Activated naive CD4-positive, alpha-beta T cell treated with anti-CD3 and anti-CD28 coated beads, Interleukin-2, amount 10 ng/mL, durations not matched to agents 7 days and 5 days (primary cell): ENCODE measurements at places on chromosomes 3 and 15.

DNA sequence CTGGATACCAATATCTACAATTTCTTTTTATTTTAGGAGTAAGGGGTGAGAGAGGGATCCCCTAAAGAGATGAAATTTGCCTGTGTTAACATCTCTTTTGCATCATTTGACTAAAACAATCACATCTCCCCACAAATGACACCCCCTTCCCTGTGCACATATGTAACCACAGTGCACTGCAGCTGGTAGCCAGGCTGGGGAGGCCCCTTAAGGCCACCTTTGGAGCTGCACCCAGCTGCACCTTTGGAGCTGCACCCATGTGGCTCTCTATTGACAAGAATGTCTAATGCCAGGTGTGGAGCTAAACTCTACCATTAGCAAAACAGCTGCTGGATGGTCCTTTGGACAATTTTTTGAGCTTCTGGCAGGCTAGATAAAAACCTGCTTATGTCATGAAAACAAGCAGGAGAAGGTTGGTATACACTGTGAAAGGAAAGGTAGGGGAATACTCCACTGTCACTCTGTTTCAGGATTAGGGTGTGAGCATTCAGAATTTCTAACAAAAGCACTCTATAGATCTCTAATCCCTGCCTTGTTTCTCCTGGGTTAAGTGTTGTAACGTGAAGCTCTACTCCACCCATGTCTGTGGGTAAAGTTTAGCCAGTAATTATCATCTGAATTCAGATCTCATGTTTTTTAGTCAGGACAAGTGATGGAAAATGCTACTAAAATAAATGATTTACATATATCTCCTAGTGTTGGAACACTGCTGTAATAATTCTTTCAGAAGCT, 52.1 kb downstream of the TFG start:
- DNase-seq: peak; percentile 37
- peaks cover 6% of the 10 kb centered on the region for H3K36me3 ChIP-seq
- no peak overlapping the region for H3K4me3 ChIP-seq
- H3K27me3 ChIP-seq: no peaks in the 10 kb centered on the region
- peaks cover 17% of the 10 kb centered on the region for H3K4me1 ChIP-seq
- H3K27ac ChIP-seq: no peak overlapping the region

DNA sequence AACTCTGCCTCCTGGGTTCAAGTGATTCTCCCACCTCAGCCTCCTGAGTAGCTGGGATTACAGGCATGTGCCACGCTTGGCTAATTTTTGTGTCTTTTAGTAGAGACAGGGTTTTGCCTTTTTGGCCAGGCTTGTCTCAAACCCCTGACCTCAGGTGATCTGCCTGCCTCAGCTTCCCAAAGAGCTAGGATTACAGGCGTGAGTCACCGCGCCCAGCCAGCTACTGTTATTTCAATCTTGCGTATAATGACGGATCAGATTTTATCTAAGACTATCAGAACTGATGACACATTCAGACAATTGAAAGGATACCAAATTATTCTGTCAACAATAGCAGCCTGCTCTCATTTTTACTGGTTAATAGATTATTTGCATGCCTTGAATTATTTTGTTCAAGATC, 612.2 kb downstream of the ZIC1 start:
- no peaks in the 10 kb centered on the region for H3K4me1 ChIP-seq
- H3K27me3 ChIP-seq: no peaks in the 10 kb centered on the region
- no peak overlapping the region for H3K4me3 ChIP-seq
- DNase-seq: no peak
- no peaks in the 10 kb centered on the region for H3K36me3 ChIP-seq
- no peak overlapping the region for H3K27ac ChIP-seq

- H3K27ac ChIP-seq: no peak overlapping the region
- H3K4me1 ChIP-seq: peaks cover 4% of the 10 kb centered on the region
- no peaks in the 10 kb centered on the region for H3K36me3 ChIP-seq
- peaks cover 34% of the 10 kb centered on the region for H3K27me3 ChIP-seq
- no peak for DNase-seq
- no peak overlapping the region for H3K4me3 ChIP-seq
These were observed 7.9 kb downstream of the ATP2B2 start for GRCh38 chr3:10497439-10497838.

DNA sequence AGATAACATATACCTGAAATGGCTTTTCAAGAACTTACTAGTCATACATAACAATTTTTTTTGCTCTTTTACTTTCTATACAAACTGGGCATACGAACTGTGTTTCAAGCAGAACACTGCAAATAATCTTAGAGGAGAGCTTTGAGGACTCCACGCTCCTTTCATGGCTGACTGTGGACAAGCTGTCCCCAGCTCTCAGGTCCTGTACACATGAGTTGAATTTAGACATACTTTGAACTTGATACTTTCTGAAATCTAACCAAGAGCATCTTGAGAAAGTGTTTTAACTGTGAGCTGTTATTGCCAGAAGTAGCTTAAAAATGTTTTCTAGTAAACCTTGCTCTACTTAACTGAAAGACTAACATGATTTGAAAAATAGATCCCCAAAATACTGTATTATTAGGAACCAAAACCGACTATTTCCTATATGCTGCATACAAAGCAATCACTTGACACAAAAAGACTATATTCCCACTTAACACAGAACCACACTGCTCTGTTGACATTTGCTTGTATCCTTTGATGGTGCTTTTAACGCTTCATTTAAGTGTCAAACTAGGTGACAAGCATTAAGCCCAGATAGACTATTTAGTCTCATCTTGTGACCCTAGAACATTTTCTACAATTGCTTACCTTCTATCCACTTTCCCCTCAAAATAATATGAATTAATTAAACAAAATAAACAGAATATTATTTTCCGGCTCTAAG, 755.8 kb downstream of the ROBO1 start:
- H3K27ac ChIP-seq: no peak overlapping the region
- no peaks in the 10 kb centered on the region for H3K4me1 ChIP-seq
- no peak overlapping the region for H3K4me3 ChIP-seq
- H3K36me3 ChIP-seq: no peaks in the 10 kb centered on the region

GRCh38 chr15:28915935-28916334, 30.2 kb downstream of the APBA2 start:
- H3K4me3 ChIP-seq: no peak overlapping the region
- peaks cover 3% of the 10 kb centered on the region for H3K36me3 ChIP-seq
- peaks cover 3% of the 10 kb centered on the region for H3K27me3 ChIP-seq

DNA sequence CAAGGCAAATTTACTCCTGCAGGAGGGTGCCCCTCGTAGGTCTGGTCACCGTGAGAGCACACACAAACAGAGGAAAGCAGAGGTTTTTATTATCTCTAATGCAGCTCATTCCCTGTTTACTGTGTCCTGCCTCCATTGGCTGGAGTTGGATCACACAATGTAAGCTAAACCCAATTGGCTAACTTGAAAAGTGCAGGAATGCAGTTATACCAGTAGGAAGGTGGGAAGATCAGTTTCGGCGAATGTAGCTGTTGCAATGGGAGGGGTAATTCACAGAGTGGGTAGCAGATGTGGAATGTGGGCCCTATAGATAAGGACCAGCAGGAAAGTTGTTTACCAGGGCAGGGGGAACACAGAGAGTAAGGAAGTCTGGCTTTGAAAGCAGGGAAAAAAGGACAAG, 42.5 kb upstream of the NPAP1 start:
- no peaks in the 10 kb centered on the region for H3K4me1 ChIP-seq
- no peak overlapping the region for H3K4me3 ChIP-seq
- H3K27ac ChIP-seq: no peak overlapping the region
- H3K36me3 ChIP-seq: no peaks in the 10 kb centered on the region

GRCh38 chr15:89627256-89627970, 27.9 kb downstream of the KIF7 start:
- H3K4me3 ChIP-seq: no peak overlapping the region
- H3K4me1 ChIP-seq: no peaks in the 10 kb centered on the region
- H3K27ac ChIP-seq: no peak overlapping the region
- peaks cover 64% of the 10 kb centered on the region for H3K36me3 ChIP-seq
- DNase-seq: no peak
- no peaks in the 10 kb centered on the region for H3K27me3 ChIP-seq

- no peak overlapping the region for H3K27ac ChIP-seq
- no peak overlapping the region for H3K4me3 ChIP-seq
- peaks cover 54% of the 10 kb centered on the region for H3K36me3 ChIP-seq
- no peaks in the 10 kb centered on the region for H3K4me1 ChIP-seq
These were observed 33.6 kb downstream of the INTS14 start for GRCh38 chr15:65577129-65577996.

- DNase-seq: no peak
- H3K36me3 ChIP-seq: peaks cover under 1% of the 10 kb centered on the region
- no peaks in the 10 kb centered on the region for H3K4me1 ChIP-seq
- no peak overlapping the region for H3K4me3 ChIP-seq
- no peaks in the 10 kb centered on the region for H3K27me3 ChIP-seq
- no peak overlapping the region for H3K27ac ChIP-seq
These were observed 118.6 kb downstream of the PGPEP1L start for GRCh38 chr15:98888820-98889479.

DNA sequence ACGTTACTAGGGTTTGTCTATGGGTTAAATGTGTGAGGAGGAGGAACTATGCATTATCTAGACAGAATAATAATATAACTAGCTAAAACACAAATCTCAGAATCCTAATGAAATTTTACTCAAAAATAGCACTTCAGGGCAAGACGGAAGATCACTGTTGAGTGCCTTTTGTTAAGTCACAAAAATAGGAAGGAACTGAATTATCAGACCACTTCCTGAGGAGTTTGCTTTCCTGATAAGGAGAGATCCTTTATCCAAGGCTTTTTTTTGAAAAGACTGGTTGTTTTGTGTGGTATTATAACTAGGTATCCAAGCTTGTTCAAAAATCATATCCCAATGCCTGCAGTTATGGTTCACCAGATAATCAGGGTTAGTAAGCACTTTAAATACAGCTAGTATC, 34.6 kb downstream of the NR2E3 start:
- H3K4me3 ChIP-seq: no peak overlapping the region
- H3K4me1 ChIP-seq: no peaks in the 10 kb centered on the region
- DNase-seq: no peak
- H3K27me3 ChIP-seq: no peaks in the 10 kb centered on the region
- peaks cover 8% of the 10 kb centered on the region for H3K36me3 ChIP-seq
- no peak overlapping the region for H3K27ac ChIP-seq

DNA sequence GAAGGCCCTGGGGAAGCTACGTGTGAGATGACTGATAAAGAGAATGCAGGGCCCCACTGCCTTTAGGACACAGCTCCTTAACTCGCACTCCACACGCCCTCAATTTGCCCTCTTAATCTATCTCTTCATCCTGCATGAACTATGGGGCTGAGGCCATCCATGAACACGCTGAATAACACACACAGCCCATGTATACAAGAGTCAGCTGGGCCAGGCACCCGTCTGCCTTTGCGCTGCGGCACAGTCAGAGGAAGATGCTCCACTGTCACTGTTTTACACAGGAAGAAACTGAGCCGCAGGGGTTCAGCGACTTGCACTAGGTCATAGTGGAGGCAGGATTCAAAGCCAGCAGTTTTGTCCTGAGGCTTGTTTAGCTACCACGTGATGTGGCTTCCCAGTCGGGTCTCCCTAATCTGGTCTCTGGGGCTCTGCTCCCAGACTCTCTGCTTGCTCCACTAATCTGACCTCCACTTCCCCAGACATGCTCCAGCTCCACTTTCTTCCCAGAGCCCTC, 43.9 kb downstream of the TLE3 start:
- no peak overlapping the region for H3K27ac ChIP-seq
- H3K36me3 ChIP-seq: peaks cover 58% of the 10 kb centered on the region
- H3K27me3 ChIP-seq: no peaks in the 10 kb centered on the region
- DNase-seq: peak; percentile 14

DNA sequence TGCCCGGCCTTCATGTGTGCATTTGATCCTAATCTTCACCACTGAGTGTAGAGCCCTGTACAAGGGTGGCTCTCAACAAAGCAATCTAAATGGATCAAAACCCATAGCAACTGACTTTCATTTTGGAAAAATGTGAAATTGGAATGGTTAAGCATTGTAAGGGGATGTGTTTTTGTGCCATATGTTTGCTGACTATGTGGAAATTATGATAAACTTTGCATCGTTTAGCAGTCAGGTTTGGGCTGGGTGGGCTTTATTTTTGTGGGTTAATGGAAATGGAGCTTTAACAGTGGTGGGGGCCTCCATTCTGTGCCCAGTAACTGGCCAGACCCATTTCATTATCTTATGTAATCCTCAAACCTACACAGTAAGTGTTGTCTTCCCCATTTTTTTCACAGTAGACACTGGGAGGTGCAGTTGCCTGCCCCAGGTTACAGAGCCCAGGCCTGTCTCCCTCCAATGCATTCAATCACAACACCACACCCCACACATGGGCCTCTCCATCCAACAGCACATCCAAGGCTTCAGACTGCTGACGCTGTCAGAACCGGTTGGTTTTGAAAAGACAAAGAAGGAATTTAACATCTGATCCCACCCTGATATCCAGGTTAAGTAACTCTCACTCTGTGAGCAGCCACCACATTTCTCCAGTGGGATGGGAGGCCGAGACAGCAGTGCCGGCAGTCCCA, 136.3 kb upstream of the ABHD17C start:
- peaks cover 24% of the 10 kb centered on the region for H3K27me3 ChIP-seq
- DNase-seq: no peak
- no peak overlapping the region for H3K27ac ChIP-seq

GRCh38 chr3:62039586-62039985, 333.8 kb downstream of the FEZF2 start:
- no peak for DNase-seq
- H3K4me1 ChIP-seq: no peaks in the 10 kb centered on the region
- no peaks in the 10 kb centered on the region for H3K36me3 ChIP-seq
- no peaks in the 10 kb centered on the region for H3K27me3 ChIP-seq
- no peak overlapping the region for H3K27ac ChIP-seq

- no peaks in the 10 kb centered on the region for H3K36me3 ChIP-seq
- no peak overlapping the region for H3K4me3 ChIP-seq
- H3K27ac ChIP-seq: no peak overlapping the region
- no peak for DNase-seq
- H3K4me1 ChIP-seq: peaks cover 33% of the 10 kb centered on the region
These were observed 2.6 kb upstream of the ALCAM start for GRCh38 chr3:105364128-105364527.

DNA sequence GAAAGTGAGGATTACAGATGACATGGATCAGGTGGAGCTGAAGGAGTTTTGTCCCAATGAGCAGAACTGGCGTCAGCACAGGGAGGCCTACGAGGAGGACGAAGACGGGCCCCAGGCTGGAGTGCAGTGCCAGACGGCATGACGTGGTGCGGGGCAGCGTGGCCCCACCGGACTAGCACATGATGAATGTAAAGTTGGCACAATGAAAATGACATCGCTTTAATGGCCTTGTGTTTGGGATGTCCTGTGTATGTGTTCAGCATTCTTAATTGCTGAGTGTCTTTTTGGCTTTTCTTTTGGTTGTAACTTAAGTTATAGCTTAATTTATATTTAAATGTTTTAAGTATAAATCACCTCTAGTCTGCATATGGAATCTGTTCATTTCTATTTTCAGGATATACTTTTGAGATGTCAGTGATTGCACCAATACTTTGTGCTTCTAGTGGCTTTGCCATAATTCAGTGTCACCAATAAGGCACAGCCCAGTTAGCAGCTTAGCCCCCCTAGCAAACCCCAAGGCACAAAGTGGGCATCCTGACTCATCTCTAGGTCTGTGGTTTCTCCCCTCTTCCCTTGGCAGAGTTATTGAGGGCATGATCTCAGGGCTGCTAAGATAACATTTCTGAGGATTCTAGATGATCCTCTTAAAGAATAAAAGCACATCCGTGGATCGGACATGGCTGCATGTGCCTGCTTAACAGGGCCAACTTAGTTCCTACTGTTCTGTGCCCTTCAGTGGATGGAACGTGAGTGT, 16.1 kb downstream of the DNAJA4 start:
- DNase-seq: no peak
- H3K4me1 ChIP-seq: no peaks in the 10 kb centered on the region

- H3K27ac ChIP-seq: no peak overlapping the region
- no peak for DNase-seq
- H3K27me3 ChIP-seq: no peaks in the 10 kb centered on the region
- H3K36me3 ChIP-seq: no peaks in the 10 kb centered on the region
- no peak overlapping the region for H3K4me3 ChIP-seq
These were observed 53.3 kb downstream of the EBLN2 start for GRCh38 chr3:73114711-73115110.

- no peaks in the 10 kb centered on the region for H3K36me3 ChIP-seq
- no peaks in the 10 kb centered on the region for H3K27me3 ChIP-seq
- H3K27ac ChIP-seq: no peak overlapping the region
These were observed 151.8 kb downstream of the MYRIP start for GRCh38 chr3:39961230-39961629.
